ENCODE measurements at places on chromosomes 12 and 14.
A peak's percentile ranks its signal among the peaks of the same experiment; 100 is the strongest.

- no peak for DNase-seq
Observed at GRCh38 chr14:59836116-59836515, 34.5 kb downstream of the RTN1 start.

GRCh38 chr14:68216079-68216478, 396.5 kb downstream of the RAD51B start:
- no peak for DNase-seq

DNA sequence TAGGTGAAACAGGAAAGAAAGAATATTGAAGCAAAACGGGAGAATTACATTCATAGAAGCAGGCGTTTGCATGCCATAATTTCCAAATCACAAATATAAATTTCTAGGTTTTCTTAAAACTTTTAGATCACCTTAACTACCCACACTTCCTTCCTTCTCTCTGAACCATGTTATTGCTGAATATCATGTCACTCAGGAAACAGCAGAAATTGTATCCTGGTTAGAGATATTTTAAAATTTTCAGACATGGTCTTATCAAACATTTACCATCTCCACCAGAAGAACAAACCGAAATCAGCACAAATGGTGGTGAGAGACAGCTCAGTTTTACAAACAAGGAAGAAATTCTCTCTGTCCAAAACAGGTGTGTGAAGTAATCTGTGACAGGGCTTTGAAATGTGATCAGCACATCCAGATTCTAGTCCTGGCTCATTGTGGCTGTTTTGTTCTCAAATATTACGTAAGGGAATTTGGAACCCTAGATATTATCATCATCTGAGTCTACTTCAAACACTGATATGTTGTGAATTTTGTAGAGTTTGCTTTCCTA, 16.3 kb downstream of the TESPA1 start:
- DNase-seq, result no peak

DNA sequence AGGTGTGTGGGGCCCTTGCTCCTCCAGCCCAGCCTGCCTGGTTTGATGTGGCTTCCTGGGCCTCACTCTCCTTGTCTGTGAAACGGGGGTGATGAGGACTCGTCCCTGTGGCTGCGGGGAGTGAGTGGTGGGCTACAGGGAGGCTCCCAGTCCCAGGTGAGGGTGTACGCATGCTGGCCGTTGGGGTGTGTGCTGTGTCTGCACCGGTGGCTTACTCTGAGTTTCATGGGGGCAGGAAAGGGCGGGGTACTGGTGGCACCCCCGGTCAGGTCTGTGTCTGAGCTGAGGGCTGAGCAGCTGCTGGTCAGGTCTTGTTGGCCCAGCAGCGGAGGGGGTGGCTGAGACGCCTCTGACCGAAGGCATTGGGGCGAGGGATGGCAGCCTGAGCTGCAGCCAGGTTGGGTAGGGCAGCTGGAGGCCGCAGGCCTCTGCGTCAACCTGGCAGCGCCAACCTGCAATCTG, 11.2 kb downstream of the ULK1 start:
- DNase-seq, result no peak

GRCh38 chr12:102430661-102431060, 49.7 kb downstream of the IGF1 start:
- no peak for DNase-seq

GRCh38 chr14:77892381-77892871, 92.5 kb downstream of the ADCK1 start:
- DNase-seq, result no peak

GRCh38 chr12:6363330-6364043, 11.9 kb downstream of the SCNN1A start:
- DNase-seq, result peak; percentile 76

GRCh38 chr14:38197001-38197783, 10.5 kb upstream of the SSTR1 start:
- no peak for DNase-seq

GRCh38 chr14:57375156-57375555, 15.2 kb upstream of the NAA30 start:
- no peak for DNase-seq

Measured in activated CD4-positive, alpha-beta T cell treated with anti-CD3 and anti-CD28 coated beads for 48 hours (primary cell).